ENCODE measurements at places on chromosomes 13 and 19.
A peak's percentile ranks its signal among the peaks of the same experiment; 100 is the strongest.

DNA sequence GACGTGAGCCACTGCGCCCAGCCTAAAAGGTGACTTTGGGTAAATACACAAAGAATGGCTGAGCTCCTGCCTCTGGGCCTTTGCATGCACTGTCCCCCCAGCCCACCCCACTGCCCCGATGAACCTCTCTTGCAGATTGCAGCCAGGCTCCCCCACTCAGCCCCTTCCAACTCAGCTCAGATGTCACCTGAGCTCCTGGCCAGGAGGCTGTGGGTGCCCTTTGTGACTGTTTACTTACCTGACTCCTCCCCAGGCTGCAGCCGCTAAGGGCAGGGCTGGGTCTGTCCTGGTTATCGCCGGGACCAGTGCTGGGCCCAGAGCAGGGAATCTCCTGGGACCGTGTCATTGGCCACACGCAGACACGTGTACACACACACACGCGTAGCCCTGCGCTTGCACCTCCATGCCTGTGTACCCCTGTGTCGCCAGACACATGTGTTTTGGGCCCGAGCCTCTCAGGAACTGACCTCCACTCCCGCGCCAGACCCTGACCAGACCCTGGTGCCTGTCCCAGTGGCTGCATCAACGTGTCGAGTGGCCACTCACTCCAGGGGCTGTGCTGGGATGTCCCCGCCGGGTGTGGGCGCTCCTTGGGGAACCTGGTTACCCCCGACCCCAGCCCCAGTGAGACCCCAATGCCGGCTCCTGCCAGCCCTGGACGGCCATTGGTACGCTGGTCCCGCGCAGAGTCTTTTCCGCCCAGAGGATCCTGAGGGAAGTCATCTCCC is 18.7 kb downstream of the EFNA2 start:
- no peak for DNase-seq

DNA sequence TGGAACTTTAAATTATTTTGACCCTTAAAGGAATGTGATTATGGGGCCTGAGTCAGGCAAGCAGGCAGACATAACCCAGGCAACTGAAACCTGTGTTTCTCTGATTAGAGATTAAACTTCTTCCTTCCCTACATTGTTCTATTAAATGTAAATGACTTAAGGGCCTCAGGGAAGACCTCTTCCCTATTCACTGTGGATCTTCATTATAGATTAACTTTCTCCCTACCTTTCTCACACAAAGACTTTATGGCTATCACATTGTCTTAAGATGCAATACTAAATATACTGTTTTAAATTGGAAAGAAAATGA is 8.8 kb upstream of the METTL21C start:
- no peak for DNase-seq

DNA sequence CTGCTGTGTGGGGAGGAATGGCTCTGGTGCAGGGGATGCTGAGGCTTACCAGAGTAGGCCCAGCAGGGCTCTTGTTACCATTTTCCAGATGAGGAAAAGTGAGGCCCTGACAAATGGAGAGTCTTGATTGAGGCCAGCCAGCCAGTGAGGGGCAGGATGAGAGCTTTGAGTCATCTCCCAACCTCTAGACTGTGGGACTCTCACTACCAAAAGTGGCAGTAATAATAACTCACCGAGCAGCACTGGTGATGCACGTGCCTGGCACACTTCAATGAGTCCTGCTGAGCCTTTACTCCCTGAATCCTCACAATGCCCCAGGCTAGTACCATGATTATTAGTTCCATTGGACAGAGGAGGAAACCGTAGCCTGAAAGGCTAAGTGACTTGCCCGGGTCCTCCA is 7.8 kb downstream of the CIC start:
- no peak for DNase-seq

DNA sequence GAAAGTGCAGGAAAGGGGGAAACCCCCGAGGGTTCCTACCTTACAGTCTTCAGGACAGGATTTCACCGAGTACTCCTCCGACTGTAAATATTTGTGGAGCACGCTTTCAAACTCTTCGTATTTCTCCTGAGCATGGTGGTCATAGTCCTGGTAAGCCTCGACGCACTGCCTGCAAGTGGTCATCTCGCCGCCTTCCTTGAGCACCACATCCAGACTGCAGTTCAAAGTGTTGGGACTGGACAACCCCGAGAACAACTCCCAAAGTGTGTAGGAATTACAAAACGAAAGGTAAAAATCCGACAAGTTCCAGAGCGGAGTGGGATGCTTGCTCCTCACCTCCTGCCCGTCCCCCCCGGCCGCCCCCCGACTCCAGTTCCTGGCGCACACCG is 349.7 kb downstream of the LIG4 start:
- DNase-seq, result no peak

DNA sequence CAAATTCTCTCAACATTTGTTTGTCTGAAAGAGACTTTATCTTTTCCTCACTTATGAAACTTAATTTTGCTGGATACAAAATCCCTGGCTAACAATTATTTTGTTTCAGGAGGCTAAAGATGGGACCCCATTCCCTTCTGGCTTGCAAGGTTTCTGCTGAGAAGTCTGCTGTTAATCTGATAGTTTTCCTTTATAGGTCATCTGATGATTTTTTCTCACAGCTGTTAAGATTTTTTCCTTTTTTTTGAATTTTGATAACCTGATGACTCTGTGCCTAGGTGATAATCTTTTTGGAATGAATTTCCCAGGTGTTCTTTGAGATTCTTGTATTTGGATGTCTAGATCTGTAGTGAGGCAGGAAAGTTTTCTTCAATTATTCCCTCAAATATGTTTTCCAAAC is 2661.4 kb downstream of the PCDH9 start:
- DNase-seq, result no peak

DNA sequence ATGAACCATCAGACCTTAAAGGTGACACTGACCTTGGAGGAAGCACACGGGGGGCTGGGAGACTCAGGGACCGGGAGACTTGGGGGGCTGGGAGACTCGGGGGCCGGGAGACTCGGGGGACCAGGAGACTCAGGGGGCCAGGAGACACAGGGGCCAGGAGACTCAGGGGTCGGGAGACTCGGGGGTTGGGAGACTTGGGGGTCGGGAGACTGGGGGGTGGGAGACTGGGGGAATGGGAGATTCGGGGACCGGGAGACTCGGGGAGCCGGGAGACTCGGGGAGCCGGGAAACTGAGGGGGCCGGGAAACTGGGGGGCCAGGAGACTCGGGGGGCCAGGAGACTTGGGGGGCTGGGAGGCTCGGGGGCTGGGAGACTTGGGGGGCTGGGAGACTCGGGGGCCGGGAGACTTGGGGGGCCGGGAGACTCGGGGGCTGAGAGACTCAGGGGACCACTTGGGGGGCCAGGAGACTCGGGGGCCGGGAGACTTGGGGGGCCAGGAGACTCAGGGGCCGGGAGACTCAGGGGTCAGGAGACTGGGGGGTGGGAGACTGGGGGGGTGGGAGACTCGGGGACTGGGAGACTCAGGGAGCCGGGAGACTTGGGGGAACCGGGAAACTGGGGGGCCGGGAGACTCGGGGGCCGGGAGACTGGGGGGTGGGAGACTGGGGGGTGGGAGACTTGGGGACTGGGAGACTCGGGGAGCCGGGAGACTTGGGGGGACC is 62.9 kb downstream of the RASA3 start:
- no peak for DNase-seq

DNA sequence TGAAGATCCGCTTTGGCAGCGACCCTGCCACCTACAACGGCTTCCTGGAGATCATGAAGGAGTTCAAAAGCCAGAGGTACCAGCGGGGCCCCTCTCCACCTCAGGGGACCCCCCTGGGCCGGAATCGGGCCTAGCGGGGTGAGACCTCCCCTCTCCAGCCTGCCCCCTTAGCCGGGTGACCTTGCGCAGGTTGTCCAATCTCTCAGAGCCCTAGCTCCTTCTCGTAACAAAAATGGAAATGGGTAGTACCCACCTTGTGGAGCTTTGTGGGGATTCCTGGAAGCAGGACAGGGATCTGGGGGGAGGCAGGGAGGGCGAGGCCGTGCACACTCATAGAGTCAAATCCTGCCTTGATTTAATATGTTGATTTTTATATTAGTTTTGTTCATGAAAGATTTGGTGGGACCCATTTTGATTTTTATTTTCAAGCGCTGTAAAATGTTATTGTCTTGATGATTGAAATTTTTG is 658 bp downstream of the SIN3B start:
- DNase-seq, result no peak

DNA sequence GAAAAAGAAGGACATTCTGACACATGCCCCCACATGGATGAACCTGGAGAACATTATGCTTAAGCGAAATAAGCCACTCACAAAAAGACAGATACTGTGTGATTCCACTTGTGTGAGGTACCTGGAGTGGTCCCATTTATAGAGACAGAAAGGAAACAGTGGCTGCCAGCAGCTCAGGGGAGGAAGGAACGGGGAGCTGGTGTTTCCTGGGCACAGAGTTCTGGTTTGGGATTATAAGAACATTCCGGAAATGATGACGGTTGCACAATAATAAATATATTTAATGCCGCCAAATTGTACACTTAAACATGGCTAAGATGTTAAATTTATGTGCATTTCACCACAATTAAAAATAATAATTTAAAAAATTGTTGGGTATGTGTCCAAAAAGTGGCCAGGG is 33.0 kb downstream of the SERP2 start:
- DNase-seq, result no peak

GRCh38 chr19:51144482-51145045 is 2.5 kb downstream of the SIGLEC7 start:
- DNase-seq, result no peak

- DNase-seq, result peak; percentile 11
These were observed 675 bp upstream of the PGPEP1 start for GRCh38 chr19:18339723-18340122.

DNA sequence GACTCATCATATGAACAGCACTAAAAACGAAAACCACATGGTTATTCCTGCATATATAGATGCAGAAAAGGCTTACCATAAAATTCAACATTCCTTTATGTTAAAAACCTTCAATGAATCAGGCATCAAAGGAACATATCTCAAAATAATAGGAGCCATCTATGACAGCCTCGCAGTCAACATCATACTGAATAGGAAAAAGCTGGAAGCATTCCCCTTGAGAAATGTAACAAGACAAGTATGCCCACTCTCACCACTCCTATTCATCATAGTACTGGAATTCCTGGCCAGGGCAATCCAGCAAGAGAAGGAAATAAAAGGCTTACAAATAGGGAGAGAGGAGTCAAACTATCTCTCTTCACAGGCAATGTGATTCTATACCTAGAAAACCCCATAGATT is 179.6 kb upstream of the HTR2A start:
- DNase-seq, result no peak

DNA sequence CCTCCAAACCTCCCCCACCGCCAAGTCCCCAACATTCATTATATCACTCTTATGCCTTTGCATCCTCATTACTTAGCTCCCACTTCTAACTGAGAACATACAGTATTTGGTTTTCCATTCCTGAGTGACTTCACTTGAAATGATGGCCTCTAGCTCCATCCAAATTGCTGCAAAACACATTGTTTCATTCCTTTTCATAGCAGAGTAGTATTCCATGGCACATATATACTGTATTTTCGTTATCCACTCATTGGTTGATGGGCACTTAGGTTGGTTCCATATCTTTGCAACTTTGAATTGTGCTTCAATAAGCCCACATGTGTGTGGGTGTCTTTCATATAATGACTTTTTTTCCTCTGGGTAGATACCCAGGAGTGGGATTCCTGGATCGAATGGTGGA is 233.1 kb downstream of the ZNF536 start:
- no peak for DNase-seq

- DNase-seq, result no peak
These were observed at the start of gene IFNL4 for GRCh38 chr19:39248806-39249205. IFNL4 (minus strand) TSS chr19:39248856.

GRCh38 chr19:35551091-35551810 is 5.8 kb downstream of the TMEM147 start:
- no peak for DNase-seq

- no peak for DNase-seq
These were observed 9.9 kb downstream of the GPR183 start for GRCh38 chr13:99297331-99297730.

- no peak for DNase-seq
These were observed 587.4 kb downstream of the LMO7 start for GRCh38 chr13:76223565-76223964.

DNA sequence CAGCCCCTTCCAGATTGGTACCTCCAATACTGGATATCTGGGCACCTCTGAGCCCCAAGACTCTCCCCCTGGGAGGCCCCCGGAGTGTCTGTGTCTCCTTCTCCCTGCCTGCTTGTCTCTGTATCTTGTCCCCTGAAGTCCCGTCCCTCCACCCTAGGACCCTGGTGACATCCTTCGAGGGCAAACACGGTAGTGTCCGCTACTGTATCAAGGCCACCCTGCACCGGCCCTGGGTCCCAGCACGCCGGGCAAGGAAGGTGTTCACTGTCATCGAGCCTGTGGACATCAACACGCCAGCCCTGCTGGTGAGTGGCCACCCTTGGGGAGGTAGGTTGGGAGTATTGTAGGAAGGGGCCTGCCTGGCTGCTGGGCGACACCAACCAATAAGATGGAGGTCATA is 844 bp downstream of the ARRDC2 start:
- DNase-seq, result no peak

- DNase-seq, result no peak
These were observed 185.2 kb downstream of the KLF12 start for GRCh38 chr13:73948848-73949529.

DNA sequence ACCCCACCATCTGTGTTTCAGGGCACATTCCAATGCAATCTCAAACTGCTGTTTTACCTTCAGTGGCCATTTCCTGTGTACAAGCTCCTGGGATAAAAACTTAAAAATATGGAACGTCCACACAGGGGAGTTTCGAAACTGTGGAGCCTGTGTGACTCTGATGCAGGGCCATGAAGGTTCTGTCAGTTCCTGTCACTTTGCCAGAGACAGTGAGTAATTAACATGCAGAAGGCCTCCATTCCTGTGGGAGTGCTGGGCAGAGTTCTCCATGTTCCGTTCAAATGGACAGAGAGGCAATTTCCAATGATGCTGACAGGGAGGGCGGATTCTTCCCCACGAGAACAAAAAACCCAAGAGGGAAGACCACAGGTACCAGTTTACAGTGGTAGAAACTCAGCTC is 24.4 kb downstream of the WDR88 start:
- DNase-seq, result no peak

DNA sequence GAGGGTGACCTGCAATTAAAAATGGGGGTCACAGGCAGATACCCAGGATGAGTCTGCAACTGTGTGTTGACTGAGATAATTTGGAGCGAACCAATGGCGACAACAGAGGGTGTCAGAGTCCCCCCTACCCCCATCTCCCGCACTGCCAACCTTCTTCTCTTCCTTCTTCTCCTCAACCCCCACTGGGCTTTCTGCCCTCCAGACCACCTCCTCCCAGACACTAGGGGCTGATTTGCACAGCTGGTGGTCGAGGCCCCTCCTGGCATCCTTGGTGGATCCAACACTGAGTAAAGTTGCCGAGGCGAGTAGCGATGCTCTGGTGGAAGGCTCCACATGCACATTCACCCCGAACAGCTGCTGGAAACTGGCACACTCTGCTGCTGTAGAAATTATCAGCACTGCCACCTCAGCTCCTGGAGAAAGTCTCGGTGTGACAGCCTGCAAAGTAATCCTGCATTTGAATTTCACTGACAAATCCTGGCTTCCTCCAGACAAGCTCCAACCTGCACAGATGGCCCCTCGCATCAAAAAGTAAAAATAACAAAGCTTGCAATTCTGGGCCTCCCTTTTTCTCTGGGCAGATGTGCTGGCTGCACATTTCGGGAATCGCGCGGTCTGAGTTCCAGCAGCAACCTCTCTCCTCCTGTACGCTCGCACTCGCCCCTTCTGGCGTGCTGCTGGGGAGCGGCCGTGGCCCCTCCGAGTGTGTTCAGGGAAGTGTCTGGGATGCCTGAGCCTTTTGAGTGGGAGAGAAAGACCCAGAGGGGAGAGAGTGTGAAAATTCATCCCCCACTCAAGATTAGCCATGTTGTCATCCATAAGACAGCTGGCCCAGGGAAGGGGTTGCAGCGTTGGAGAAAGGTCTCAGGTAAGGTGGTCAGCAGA is 28.5 kb downstream of the CCNE1 start:
- DNase-seq, result no peak

- DNase-seq, result no peak
These were observed 6.8 kb downstream of the BICRA start for GRCh38 chr19:47615714-47616113.
